ENCODE measurements at places on chromosomes 3 and 15.

GRCh38 chr15:87155771-87156170 is 1076.1 kb downstream of the AGBL1 start:
- DNase-seq = no peak

- no peak for DNase-seq
These were observed 14.8 kb upstream of the SEMA5B start for GRCh38 chr3:123042413-123042812.

DNA sequence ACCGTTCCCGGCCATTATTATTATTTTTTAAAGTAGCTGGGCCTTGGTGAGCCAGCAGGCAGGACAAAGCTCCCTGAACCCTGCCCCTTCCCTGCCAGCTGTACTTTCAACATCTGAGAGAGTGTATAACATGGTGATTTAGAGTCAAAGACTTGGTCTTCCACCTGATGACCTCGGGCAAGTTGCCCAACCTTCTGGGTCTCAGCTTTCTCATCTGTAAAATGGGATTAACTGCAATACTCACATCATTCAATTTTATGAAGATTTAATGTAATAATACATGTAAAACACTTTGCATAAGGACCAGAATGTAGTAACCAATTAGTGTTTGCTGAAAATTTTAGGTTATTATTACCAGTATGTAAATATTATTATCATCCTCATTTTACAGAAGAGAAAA is 11.9 kb upstream of the TRH start:
- no peak for DNase-seq

DNA sequence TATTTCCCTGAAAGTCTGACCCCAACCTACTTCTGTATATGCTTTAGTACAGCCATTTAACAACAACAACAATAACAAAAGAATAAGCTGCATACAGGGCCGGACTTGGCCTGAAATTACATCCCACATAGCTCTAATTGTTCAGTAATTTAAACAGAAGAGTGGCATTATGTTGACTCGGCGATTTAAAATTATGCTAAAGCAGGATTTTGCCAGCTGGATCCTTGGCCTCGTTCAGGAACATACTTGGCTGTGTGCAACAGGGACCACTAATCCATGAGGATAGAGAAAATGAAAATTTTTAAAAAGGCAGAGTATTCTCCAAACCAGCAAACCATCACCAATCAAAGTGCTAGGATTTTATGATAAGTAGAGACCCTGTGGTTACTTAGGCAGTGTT is 433.1 kb upstream of the RBMS3 start:
- DNase-seq = no peak

DNA sequence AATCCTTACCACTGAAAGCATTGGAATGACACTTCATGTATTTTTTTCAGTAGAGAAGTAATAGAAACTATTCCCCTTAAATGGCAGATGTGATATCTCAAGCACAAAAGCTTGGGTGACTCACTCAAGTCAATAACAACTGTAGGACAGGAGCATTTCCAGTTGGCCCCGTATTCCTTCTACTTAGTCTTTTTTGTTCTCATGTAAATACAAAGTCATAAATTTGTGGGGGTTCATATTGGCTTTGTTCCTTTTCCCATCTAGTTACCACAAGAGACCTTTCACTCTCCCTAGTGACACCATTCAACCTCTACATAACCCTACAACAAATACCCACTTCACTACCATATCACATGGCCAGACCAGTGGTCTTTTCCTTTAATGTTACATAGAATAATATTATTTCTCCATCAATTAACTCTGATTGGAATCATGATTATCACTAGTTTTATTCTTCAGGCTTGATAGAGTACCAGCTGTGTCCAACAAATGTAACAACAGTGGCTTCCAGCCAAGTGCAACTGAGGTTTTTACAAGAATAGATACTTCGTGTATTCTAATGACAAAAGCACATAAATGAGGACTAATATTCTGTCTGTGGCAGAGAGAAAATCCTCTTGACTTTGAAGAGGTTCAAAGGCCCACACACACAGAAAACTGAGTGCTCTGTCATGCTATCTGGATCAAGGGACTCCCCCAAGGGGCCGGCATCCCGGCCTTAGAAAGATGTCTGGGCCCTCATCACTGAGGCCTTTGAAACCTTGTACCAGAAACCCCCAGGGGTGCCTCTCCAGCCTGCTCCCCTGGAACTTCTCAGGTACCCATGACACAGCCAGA is 94.0 kb upstream of the THBS1 start:
- DNase-seq = no peak

GRCh38 chr15:78052545-78052944 is 25.0 kb downstream of the TBC1D2B start:
- no peak for DNase-seq

GRCh38 chr15:63372018-63372705 is 9.5 kb downstream of the CA12 start:
- DNase-seq = no peak

DNA sequence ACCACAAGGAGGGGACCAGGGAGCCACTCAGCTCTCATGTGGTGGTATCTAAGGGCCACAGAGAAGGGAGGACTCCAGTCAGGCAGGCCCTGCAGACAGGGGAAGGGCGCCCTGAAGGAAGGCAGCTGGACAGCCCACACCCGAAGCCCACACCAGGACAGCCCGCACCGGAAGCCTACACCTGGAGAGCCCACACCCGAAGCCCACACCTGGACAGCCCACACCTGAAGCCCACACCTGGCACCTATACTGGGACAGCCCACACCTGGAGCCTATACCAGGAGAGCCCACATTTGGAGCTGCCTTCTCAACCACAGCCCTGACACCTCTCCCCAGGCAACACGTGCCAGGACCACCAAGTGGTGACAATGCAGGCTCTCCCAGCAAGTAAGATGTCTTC is 11.7 kb downstream of the TPRA1 start:
- DNase-seq = no peak

- DNase-seq = peak; percentile 40
These were observed 22.3 kb upstream of the SMCO1 start for GRCh38 chr3:196537319-196537984.

- no peak for DNase-seq
These were observed 730 bp downstream of the ZKSCAN7 start for GRCh38 chr3:44555723-44556122.

DNA sequence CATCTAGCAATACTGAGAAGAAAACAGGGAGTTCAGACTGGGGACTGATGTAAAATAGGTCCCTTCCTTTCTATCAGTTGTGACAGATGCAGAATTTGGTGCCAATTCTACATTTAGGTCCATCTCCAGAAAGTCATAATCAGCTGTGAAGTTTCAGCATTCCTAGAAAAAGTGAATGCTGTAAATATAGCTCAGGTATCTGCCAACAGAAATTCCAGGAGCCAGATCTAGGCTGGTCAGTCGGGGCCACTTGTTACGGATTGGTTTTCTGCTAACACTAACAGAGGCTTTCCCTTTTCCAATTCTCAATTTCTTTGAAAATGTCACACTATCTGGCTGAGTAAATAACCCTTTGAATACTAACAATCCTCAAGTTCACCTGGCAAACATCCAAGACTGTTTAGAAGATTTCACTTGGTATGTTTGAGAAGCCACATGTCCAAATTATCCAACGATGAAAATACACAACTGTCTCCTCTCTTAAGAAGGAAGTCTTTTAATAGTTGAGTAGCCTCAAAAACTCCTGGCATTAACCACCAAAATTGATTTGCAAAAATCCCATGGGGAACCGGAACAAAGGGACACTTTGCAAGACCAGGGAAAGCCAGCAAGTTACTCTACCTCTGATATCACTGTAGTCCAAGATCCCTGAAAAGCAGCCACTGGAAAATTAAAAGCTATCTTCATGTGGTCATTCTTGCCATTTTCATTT is 222.3 kb downstream of the ZMAT3 start:
- no peak for DNase-seq

- no peak for DNase-seq
These were observed 1.0 kb upstream of the ZNF620 start for GRCh38 chr3:40504636-40505430.

- DNase-seq = no peak
These were observed 13.5 kb downstream of the EFHB start for GRCh38 chr3:19920401-19921080.

Measured in stimulated activated CD4-positive, alpha-beta T cell treated with anti-CD3 and anti-CD28 coated beads, Interleukin-15, amount 100 ng/mL, for 1 hour (primary cell).